Stimulated activated CD4-positive, alpha-beta T cell treated with anti-CD3 and anti-CD28 coated beads, Interleukin-1b, Interleukin-23, amount 100 ng/mL, for 4 hours (primary cell): ENCODE measurements at places on chromosomes 11 and 22.

- no peak for DNase-seq
Observed at GRCh38 chr11:76166314-76166713, 40.0 kb downstream of the WNT11 start.

DNA sequence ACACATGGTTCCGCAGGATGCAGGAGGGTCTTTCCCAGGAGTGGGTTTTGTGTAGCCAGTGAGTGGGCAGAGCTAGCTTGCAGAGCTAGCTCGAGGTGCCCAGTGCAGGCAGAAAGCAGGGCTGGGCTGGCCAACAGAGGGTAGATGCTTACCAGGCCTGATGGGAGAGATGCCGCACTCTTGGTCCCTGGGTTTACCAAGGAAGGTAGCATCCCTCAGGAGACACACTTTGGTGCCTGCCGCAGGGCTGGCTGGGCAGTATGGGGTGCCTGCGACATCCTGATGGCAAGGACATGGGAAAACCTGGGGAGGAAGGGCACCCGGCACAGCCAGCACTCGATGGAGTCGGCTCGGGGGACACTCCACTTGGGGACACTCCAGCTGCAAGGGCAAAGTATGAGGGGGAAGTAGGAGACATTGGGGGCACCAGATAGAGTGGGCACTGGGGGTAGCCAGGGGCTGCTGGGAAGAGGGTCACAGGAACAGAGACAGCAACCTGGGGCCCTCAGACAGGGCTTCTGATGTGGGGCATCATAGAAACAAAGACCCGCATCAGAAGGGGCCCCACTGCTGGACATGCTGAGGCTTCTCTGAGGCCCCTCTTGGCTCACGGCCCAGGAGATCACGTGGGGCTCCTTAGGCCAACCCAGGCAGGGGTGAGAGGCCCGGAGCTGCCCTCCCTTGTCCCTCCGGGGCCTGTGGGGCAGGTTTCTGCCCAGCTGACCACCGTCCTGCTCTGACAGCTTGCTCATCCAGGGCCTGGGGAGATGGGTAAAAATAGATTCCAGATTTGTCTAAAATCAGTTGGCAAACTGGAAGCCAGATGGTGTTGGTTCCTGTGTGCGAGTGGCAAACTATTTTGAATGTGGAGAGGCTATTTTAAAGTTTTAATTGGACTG lies 89.8 kb downstream of the MORC2 start:
- no peak for DNase-seq

GRCh38 chr11:33721426-33721825 lies 14.8 kb downstream of the CD59 start:
- DNase-seq: no peak

- DNase-seq: no peak
Observed at GRCh38 chr11:113613619-113614018, 92.5 kb downstream of the TMPRSS5 start.

GRCh38 chr11:507727-508515 lies 879 bp upstream of the RNH1 start:
- DNase-seq: no peak

DNA sequence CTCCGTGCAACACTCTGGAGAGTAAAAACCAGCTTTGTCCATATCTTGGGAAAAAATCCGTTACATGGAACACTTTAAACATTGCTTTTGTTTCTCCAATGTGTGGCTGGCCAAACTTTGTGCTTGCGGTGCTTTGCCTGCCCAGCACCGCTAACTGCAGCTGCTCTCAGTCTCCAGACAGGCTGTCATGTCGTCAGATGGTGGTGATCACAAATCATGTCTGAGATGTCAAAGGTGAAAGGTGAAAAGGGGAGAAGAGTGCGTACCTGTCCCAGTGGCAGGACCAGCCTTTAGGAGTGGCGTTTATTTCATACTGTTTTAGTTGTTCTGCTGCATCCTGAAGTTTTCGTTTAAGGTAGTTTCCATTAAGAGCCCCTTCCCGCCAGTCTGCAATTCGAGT lies 17.1 kb upstream of the AGBL2 start:
- DNase-seq: no peak

DNA sequence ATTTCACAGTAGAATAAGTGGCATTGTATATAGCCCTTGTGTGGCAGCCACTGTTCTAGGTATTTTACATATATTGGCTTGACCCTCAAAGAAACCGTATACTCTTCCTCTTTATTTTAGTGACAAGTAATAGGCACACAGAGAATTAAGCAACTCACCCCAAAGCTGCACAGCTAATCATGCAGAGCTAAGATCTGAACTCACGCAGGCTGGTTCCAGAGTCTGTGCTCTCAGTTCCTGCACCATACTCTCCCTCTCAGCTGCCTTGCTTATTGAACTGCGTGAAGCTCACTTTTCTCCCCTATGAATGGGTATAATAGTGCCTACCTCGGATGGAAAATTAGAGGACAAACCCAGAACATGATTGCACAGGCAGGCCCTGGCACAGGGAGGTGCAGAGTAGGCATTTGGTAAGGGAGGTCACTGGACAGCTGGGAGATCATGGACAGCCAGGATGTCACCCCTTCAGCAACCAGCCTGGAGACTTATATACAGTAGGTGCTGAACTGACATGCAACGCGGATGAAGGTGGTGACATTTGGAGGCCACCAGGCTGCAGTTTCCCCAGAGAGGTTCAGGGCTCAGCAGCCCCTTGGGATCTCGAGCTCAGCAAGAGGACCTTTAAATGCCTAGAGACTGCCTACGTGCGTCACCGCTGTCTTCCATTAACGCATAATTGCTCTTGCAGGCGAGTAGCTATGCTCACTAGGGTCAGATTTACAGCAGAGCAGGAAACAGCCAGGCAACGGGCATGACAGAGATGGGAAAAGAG lies 78.4 kb upstream of the TP53I11 start:
- DNase-seq: no peak

DNA sequence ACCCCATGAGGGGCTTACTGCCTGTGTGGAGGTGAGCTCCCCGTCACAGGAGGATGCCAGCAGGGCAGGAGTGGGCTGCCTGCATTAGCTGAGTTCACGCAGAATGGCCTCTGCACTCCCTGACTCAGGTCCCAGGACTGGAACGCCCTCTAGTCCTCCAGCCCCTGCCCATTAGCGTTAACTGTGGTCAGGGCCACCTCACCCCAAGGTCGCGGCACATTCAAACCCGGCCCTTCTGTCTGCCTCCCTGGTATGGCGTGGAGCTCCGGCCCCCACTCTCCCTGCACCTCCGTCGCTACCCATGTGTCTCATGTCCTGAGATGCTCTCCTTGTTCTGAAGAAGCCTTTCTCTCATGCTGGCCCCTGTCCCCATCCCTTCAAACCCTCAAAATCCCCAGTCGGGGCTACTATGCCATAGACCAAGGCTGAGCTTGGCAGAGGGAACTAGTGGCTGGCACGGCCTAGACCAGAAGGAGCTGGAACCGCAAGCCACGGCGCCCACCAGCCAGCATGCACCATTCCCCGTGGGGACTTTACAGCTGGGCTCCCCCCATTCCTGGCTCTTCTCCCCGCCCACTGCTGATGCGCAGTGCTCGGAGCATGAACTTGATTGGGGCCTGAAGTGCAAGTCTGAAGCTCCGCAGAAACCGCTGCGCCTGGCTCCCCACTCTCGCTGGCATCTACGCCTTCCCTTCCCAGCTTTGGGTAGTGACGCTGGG lies 79.5 kb upstream of the RTL6 start:
- DNase-seq: no peak

GRCh38 chr11:102447193-102447592 lies 5.4 kb downstream of the TMEM123 start:
- DNase-seq: no peak

GRCh38 chr11:11965192-11965591 lies 43.2 kb downstream of the DKK3 start:
- no peak for DNase-seq

GRCh38 chr11:46386005-46386578 lies 4.6 kb downstream of the MDK start:
- DNase-seq: no peak

GRCh38 chr11:62202910-62203309 lies 5.6 kb upstream of the SCGB2A1 start:
- DNase-seq: no peak

- DNase-seq: no peak
Observed at GRCh38 chr11:66720223-66720898, 8.7 kb downstream of the SPTBN2 start.

DNA sequence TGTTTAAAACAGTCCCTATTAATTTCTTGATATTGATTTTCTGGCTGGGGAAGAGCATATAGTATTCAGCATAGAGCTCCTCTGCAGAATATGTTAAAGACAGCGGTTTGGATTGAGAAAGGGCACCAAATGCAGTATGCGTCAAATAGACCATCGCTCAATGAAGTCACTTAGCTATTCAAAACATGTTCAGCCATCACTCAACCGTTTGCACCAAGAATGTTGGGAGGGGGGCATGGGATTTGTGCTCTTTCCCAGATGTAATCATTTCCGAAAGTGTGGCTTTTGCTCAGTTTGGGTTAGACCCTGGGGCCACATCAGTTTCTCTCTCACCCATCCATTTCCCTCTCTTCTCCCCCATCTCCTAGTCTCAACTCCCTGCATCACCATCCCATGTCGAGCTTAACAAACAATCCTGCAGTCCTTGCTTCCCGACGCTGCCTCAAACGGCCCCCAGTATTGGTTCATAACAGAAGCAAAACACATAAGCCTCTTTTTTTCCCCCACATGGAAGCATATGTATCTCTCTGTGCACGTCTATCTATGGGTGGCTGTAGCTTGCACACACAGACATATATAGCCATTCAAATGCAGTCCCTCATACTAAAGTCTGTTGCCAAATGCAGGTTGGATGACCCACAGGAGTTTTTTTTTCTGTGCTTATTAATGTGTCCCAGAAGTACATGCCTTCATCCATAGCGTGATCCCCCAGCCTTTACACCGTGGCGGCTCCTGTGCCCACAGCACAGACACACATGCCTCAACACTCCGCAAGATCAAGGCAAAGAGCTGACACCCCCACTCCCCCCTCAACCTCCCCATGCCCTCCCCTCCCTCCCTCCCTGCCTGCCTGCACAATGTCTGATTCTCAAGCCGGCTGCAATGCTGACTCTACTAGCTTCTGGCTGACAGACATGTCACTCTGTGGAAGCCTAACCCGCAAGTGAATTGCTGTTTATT lies 2.6 kb downstream of the CACNG2 start:
- DNase-seq: no peak

GRCh38 chr11:103792981-103793468 lies 243.4 kb upstream of the DDI1 start:
- no peak for DNase-seq

DNA sequence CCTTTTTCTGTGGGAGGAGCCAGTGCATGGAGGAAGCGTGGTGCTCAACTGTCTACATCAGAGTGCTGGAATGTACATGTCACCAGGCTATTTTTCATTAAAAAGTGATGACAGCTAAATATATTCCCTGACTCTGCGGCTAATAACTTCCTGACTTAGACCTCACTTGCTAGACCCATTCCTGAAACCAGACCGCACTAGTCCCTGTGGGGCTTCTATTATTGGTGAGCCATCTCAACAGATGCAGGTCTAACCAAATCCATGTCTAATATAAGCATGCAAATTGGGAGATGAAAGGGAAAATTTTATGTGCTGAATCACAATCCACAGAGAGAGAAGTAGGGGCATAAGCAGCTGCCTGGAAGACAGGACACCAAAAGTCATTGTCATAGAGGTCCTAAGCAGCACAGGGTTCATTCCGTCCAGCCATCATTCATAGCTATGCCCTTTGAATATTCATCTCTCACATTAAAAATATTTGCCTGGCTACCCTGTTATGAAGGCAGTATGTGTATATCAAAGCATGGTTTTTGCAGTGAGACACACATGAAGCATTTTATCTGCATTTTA lies 110.9 kb upstream of the BLID start:
- no peak for DNase-seq

DNA sequence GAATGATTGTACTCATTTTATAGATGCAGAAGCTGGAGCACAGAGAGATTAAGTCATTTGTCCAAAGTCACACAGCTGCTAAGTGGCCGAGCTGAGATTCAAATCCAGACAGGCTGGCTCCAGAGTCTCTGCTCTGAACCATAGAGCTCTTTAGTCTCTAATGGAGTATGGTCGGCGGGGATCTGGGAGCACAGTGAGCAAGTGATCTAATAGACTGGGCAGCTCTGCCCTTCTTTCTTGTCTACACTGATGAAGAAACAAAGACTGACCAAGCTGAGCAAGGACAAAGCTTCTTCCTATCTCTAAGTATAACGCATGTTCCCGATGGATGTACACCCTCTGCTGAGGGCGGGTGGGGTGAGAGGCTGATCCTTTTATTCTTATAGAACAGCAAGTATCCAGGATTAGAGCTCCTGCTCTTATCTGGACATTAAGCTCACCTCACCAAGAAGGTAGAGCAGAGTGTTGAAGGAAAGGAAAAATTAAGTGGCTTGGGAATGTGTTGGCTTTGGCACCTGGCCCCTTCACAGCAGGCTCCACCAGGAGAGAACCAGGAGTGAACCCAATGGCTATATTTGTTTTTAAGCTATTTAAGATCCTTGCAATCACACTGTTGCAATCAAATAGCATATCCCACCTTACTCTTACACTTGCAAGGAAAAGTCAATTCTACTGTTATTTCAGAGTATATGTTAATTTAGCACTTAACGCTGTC lies 68.7 kb downstream of the ETS1 start:
- DNase-seq: no peak

DNA sequence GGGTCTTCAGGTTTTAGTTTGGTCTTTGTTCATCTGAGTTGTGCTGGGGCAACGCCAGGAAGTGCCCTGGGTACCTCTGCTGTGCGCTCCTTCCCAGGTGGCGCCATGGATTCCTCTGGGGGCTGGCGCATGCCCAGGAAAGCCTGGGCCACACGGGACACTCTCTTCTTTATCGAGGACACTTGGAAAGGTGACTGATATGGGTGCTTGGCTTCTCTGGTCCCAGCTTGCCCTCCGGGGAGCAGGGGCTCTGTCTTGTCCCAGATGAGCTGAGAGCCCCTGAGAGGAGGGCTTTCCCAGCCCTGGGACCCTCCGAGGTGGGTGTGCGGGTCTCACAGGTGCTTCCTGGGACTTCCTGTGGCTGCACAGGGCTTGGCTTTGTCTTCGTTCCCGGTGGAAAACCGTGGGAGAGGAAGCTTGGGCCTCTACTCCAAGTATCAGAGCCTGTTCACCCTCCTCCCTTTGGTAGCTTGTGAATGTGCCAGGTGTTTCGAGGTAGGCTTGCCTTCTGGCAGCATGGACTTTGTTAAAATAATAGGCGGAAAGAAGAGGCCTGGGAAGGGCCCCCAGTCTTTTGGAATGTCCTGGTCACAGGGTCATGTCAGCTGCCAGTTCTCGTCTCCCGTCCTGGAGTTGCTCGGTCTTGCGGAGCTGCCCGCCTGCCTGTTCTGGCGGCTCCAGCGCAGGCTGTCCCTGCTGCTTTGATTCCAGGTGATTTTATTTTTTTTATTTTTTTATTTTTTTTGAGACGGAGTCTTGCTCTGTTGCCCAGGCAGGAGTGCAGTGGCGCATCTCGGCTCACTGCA lies 10.1 kb upstream of the NEAT1 start:
- no peak for DNase-seq

GRCh38 chr11:65572356-65573051 lies at the start of gene FAM89B:
TSS of gene FAM89B (plus strand) at chr11:65572538. CDS start at chr11:65572670, 132 bp downstream.
- peak; percentile 79 for DNase-seq

DNA sequence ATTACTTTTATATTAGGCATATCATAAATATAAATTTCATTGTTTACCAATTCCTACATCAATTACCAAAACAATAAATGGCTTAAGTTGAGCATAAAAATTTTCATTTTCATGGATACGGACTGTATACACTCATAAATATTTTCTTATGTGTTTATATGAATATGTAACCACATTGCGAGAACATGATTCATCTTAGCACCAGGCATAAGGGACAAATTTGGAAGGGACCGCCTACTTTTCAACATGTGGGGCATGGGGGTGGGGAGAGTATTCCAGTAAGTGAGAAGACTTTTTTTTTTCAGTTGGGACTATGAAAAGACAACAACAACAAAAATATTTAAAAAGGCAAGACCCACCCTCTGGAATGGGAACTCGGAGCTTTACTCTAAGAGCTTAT lies 296.1 kb downstream of the RAB38 start:
- no peak for DNase-seq

- no peak for DNase-seq
Observed at GRCh38 chr11:46106530-46107407, 14.5 kb downstream of the PHF21A start.
